NCI-H1092 treated with DMSO at 0.1 percent for 48 hours (cell line): ENCODE measurements at places on chromosomes 4 and X.

DNA sequence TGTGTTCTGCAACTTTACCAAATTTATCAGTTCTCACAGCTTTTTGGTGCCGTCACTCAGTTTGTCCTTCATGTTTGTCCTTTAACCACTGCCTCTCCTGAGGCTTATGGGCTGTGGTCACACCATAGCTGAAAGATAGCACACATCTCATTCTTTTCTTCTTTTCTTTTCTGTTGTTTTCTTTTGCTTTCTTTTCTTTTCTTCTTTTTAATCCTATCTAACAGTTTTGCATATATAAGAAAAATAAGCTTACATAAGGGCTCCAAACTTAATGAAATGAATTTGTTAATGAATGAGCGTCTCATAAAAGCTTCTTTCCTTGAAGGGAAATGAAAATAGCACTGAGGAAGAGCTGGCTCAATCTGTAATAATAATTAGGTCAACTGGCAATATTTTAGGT is 1061.2 kb downstream of the PCDH18 start:
- no peak for DNase-seq

DNA sequence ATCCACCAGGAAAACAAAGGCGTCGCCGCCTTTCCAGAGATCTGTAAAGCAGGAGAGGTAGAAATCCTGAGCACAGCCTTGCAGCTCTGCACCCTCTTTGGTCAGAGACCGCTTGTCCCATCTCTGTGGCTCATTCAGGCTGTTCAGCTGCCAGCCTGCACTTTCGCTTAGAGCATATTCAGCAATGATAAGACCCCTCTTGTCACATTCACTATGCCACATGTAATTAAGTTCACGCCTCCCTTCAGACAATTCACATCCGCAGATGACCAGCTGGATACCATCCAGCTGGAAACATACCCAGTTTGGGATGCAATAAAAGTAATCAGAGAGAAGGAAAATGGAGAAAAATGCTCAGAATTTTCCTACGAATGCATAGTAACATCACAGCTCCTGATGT is 335.4 kb downstream of the UNC5C start:
- DNase-seq, result no peak

DNA sequence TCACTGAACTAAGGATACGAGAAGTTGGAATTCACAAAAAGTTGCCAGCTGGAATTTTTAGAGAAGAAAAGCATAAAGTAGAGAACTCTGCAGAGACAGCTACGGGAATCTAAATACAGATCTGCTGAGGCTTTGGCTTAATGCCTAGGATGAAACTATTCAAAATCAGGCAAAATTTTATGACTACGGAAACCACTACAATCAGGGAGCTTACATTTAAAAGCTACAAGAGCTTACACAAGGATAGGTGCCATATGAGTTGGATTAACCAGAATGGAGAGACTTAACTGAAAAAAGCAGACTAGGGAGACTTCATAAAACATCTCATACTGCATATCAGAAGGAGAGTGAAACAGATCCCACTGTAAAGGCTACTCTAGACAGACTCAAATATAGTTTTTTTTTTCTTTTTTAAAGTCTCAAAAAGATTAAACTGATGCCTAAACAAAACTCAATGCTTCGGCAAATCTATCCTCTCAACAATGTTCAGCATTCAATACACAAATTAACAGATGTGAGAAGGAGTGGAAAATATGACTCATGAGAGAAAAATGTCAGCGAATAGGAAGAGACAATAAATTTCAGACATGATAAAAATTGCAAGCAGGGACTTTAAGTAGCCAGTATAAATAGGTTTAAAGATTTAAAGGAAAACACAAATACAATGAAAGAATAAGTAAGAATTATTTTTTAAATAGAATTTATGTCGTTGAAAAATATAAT is 586.1 kb downstream of the FSTL5 start:
- DNase-seq, result no peak

GRCh38 chr4:105875233-105875632 is 20.0 kb upstream of the NPNT start:
- DNase-seq, result no peak

DNA sequence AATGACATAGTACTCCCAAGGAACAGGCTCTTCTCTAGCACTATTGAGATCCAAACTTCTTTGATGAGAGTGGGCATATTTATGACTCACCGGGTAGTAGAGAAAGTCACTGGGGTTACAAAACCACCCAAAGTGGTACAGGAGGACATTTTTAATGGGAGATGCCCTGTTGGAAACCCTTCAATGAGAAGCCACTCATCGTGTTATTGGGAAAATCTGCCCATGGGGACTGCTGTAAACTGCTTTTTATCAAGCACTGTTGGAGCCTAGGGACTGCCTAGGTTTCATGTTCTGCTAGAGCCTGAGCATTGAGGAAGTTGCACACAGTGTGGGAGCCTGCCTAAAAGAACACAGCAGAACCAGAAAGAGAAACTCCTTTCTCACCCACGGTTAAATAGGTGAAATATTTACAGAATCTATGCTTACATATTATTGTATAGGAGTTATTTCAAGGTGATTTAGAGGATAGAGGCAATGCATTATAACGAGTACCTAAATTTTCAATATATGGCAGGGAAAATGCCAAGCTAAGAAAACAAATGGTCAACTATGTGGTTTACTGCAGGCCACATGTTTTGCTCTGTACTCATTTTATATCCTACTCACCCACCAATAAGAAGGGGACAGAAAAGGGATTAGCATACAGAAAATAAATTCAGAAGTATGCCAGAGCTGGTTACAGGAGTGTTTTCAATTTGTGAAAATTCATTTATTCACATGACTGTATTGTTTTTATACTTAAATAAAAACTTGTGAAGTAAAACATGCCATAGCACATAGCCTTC is 559.1 kb downstream of the FSTL5 start:
- DNase-seq, result no peak
